ENCODE measurements at places on chromosomes 2 and 18.

DNA sequence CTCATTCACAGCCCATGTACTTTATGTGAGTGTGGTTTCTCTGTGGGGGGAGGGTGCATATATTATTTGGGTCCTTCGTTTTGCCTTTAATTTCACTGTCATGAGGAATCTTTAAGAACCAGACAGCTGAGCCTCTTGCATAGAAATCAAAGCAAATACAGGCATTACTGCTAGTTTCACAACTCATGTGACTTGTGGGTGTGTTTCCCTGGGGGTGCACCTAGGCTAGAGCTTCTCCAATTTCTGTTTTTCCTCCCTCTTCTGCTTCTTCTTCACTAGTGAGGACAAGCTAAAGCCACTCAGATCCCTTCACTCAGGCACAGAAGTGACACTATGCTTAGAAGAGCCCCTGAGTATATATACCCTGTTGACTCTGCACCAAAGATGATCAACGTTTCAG is 131.4 kb downstream of the ACOXL start:
- no peak for DNase-seq

GRCh38 chr2:3079959-3080948 is 297.4 kb downstream of the EIPR1 start:
- no peak for DNase-seq

DNA sequence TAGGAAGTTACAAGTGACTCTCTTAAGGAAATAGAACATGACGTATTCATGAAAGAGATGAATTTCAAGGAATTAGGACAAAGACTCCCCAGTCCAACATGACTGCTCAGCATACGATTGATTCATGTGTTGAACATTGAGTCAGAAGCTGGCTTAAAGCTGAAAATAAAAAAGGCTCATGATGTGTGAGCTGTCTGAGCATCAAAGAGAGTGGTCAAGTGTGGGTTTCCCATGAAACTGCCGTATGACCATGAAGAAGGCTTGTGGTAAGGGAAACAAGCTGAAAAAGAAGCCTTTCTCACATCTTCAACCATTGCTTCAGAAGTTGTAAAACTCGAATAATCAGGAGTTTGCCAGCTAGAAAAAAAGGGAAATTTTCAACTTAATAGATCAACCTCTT is 201.9 kb upstream of the APCDD1 start:
- DNase-seq: no peak

GRCh38 chr2:224171226-224171625 is 132.1 kb upstream of the SERPINE2 start:
- no peak for DNase-seq

- no peak for DNase-seq
Measured at GRCh38 chr2:37642907-37643729, 28.3 kb downstream of the CDC42EP3 start.

- DNase-seq: no peak
Measured at GRCh38 chr18:8562070-8562469, 47.2 kb upstream of the RAB12 start.

GRCh38 chr18:38576349-38576748 is 1010.8 kb upstream of the CELF4 start:
- DNase-seq: no peak

GRCh38 chr2:177192788-177193187 is 19.8 kb upstream of the HNRNPA3 start:
- no peak for DNase-seq

GRCh38 chr2:44120428-44120827 is 48.2 kb upstream of the PPM1B start:
- DNase-seq: no peak

DNA sequence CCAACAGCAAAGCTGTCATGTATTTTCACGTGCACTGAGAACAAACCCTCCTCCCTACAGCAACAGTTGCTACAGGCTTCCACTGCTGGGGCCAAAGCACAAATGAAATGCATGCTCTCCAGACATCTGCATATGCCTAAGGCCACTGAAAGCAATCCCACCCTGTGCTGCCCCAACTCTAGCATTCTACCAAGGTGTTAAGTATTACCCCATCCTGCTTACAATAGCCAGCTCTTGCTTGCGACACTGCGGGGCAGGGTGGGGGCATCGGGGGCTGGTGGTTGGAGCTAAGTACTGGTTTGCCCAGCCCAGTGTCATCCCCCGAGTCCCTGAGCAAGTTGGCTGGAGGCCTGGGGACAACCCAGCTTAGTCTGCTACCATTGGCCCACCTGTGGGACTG is 742.5 kb downstream of the TDRD15 start:
- no peak for DNase-seq

DNA sequence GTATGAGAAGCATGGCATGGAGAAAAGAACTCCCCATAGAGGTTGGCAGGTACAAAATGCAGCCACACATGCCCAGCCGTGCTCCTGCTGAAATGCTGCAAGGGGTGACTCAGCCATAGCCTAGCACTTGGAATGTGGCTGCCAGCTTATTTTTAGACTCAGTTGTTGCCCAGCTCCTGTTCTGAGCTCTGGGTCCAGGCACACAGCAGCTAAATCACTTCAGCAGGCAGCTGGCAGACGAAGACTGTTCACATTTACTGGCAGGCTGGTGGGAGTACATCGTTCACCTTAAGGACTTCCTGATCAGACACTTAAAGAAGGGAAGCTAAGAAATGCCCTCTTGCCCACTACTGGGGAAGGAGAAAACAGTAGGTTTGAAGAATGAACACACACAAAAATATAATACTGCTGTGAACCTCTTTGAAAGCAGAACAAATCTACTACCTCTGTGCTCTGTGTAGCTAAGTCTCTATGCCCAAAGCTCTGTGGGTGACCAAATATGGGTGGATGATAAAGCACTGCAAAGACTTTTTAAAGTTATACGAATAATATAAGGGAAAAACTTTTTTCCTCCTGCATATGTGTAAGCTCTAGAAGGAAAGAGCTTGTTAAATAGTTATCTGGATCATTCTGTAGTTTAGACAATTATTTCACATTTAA is 146.1 kb downstream of the LNPK start:
- no peak for DNase-seq
